ENCODE measurements at places on chromosomes 13 and 19. TPM values are rescaled to one million over a fixed set of nuclear protein-coding genes. Genes with fewer than 3 reads are reported as not detected.

OR2Z1 gene
- polyA plus RNA-seq, result not detected

DNA sequence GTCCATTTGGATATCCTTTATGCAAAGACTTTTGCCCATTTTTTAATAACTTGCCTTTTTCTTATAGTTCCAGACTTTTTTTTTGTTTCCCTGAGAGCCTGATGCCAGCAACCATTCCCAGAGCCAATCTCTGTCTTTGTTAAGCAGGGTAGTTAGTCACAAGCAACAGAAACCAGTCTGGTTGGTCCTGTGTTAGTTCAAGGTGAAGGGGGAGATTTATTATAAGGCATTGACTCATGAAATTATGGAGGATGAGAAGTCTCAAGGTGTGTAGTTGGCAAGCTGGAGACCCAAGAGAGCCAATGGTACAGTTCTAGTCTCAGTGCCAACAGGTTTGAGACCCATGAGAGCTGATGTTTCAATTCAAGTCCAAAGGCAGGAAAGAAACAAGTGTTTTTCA lies 33.0 kb downstream of the GPR12 start:
- H3K4me3 ChIP-seq, result no peak overlapping the region
- H3K27ac ChIP-seq, result no peak overlapping the region
- H3K4me1 ChIP-seq, result no peaks in the 10 kb centered on the region
- no peaks in the 10 kb centered on the region for H3K27me3 ChIP-seq

DNA sequence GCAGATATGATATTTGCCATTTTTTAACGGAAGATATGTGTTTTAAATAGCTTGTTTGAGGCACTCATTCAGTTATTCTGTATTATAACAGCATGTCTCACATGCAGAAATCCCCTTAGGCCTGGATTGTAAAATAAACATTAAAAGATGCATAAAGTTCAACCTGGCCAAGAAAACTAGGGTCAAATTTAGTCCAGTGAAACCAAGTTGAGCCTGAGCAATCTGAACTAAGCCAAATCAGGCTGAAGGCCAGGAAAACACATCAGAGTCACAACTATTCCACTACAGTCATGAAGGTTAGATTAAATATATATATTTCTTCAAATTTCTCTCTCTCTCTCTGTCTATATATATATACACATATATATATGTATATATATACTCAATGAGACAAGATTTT lies 504.8 kb downstream of the SLITRK1 start:
- H3K27me3 ChIP-seq, result no peaks in the 10 kb centered on the region
- DNase-seq, result no peak
- no peak overlapping the region for H3K27ac ChIP-seq
- H3K4me1 ChIP-seq, result no peaks in the 10 kb centered on the region
- no peaks in the 10 kb centered on the region for H3K36me3 ChIP-seq
- no peak overlapping the region for H3K4me3 ChIP-seq

GRCh38 chr19:55273978-55274707 lies 5.8 kb downstream of the HSPBP1 start:
- no peak overlapping the region for H3K27ac ChIP-seq
- H3K36me3 ChIP-seq, result no peaks in the 10 kb centered on the region
- no peaks in the 10 kb centered on the region for H3K27me3 ChIP-seq
- no peak overlapping the region for H3K4me3 ChIP-seq

ZSCAN18 gene
- 95.1 TPM for polyA plus RNA-seq

UPF3A gene
- 96.7 TPM for polyA plus RNA-seq

DNA sequence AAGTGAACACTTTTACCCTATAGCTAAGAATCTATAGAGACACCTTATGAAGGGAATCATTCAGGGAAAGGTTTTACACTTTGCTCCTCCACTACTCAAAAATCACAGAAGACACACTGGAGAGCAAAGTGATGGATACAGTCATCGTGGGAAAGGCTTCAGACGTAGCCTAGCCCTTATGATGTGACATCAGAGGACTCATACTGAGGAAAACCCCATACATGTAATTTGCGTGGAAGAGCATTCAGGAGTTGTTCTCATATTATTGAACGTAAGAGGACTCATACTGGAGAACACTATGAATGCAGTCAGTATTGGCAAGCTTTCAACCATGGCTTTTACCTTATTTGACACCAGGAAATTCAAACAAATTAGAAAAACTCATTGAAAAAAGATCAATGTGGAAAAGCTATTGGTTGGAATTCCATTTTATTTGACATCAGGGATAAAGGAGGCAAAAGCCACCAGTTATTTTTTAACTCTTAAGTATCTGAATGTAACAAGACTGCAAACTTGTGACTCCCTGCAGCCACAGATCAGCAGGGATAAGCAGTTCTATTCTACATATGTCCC lies 16.1 kb upstream of the ZNF274 start:
- DNase-seq, result no peak
- H3K27ac ChIP-seq, result no peak overlapping the region
- no peak overlapping the region for H3K4me3 ChIP-seq
- no peaks in the 10 kb centered on the region for H3K27me3 ChIP-seq

- no peak overlapping the region for H3K4me3 ChIP-seq
- H3K4me1 ChIP-seq, result no peaks in the 10 kb centered on the region
- no peaks in the 10 kb centered on the region for H3K36me3 ChIP-seq
- H3K27me3 ChIP-seq, result no peaks in the 10 kb centered on the region
- DNase-seq, result no peak
These were observed 61.2 kb downstream of the PEPD start for GRCh38 chr19:33460221-33460908.

- no peaks in the 10 kb centered on the region for H3K4me1 ChIP-seq
- DNase-seq, result no peak
- H3K27me3 ChIP-seq, result no peaks in the 10 kb centered on the region
- no peaks in the 10 kb centered on the region for H3K36me3 ChIP-seq
- H3K27ac ChIP-seq, result no peak within 1 kb of the TSS
These were observed at the start of gene CYP2F1 for GRCh38 chr19:41114132-41114531. Gene CYP2F1 (plus strand): TSS chr19:41114432. CDS start chr19:41116189, 1,757 bp downstream.

DNA sequence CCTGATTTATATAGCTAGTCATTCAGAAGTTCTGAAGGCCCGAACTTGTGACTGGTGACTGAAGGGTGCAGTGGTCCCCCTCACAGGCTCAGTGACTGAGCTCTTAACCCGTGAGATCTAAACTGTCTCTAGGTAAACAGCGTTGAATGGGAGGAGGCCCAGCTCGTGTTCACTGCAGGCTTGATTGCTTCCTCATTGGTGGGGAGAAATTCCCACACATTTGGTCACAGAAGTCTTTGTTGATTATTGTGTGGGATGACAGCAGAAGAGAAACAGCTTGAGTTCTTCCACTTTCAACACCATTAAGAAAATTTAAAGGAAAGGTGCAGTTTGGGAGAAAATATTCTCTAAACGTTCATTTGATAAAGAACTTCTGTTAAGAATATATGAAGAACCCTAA lies 1178.0 kb downstream of the UQCRFS1 start:
- no peak overlapping the region for H3K4me3 ChIP-seq
- no peaks in the 10 kb centered on the region for H3K36me3 ChIP-seq
- no peak for DNase-seq
- no peaks in the 10 kb centered on the region for H3K4me1 ChIP-seq
- H3K27ac ChIP-seq, result no peak overlapping the region

- no peaks in the 10 kb centered on the region for H3K36me3 ChIP-seq
- H3K4me3 ChIP-seq, result no peak overlapping the region
- H3K27ac ChIP-seq, result no peak overlapping the region
- no peak for DNase-seq
- peaks cover 7% of the 10 kb centered on the region for H3K4me1 ChIP-seq
- H3K27me3 ChIP-seq, result no peaks in the 10 kb centered on the region
These were observed 8.8 kb downstream of the TPT1 start for GRCh38 chr13:45332036-45332830.

ZFR2 gene
- 35.0 TPM for polyA plus RNA-seq

DNA sequence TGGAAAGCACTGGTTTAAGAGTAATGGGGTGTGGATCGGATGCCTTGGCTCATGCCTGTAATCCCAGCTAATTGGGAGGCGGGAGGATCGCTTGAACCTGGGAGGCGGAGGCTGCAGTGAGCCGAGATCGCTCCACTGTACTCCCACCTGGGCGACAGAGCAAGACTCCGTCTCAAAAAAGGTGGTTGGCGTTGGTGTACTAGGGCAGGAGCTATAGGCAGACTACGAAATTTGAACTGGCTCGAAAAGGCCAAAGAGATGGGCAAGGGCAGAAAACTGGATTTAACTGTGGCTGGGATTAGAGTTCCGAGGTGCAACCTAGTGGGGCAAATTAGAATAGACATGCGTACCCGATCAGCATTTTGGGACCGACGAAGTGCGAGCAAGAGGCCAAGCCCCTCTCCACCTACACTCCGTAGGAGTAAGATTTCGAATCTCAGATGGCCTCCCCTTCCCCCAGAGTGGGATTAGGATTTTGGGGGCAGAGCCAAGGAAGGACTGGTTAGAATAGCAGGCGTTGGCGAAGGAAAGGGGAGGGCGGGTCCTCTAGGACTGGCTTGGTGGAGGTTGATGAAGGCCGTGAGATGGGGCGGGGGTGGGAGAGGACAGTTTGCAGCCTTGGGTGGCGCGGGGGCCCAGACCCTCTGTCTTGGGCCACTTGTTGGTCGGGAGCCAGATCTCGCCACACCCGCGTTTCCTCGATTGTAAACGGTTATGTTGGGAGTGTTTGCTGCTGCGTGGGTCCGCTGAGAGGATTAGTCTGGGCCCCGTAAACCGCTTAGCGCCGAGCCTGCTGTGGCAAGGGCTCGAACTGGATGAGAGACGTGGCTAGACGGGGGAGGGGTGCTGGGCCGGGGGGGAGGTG lies 2.0 kb upstream of the INAFM1 start:
- H3K36me3 ChIP-seq, result no peaks in the 10 kb centered on the region
- peaks cover 24% of the 10 kb centered on the region for H3K4me1 ChIP-seq
- no peaks in the 10 kb centered on the region for H3K27me3 ChIP-seq

- DNase-seq, result no peak
- no peaks in the 10 kb centered on the region for H3K4me1 ChIP-seq
These were observed 12.9 kb downstream of the ZNF302 start for GRCh38 chr19:34690372-34690771.

GRCh38 chr19:55689411-55690108 lies 14.5 kb downstream of the EPN1 start:
- H3K27me3 ChIP-seq, result no peaks in the 10 kb centered on the region
- DNase-seq, result no peak
- peak overlapping the region; percentile 56 for H3K27ac ChIP-seq
- peaks cover 27% of the 10 kb centered on the region for H3K4me1 ChIP-seq
- no peak overlapping the region for H3K4me3 ChIP-seq

- no peaks in the 10 kb centered on the region for H3K4me1 ChIP-seq
- H3K36me3 ChIP-seq, result no peaks in the 10 kb centered on the region
- no peaks in the 10 kb centered on the region for H3K27me3 ChIP-seq
- H3K4me3 ChIP-seq, result no peak overlapping the region
These were observed 1.9 kb downstream of the ZNF586 start for GRCh38 chr19:57771417-57771816.

DNA sequence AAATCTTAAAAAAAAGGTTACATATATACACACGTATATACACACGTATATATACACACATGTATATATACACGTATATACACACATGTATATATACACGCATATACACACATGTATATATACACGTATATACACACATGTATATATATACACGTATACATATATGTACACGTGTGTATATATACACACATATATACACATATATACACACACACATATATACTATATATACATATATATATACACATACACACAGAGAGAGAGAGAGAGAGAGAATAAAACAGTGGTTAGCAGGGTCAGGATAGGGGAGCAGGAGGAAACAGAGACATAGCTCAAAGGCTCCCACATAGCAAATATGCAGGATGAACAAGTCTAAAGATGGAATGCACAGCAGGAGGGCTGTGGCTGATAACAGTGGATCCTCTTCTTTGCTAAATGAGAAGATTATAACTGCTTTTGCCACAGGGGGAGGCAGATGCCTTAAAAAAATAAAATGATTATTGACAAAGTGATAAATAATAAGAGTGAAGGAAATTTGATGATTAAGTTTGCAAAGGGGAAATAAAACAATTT lies 714.5 kb downstream of the UQCRFS1 start:
- no peak for DNase-seq
- H3K4me3 ChIP-seq, result no peak overlapping the region
- no peak overlapping the region for H3K27ac ChIP-seq
- no peaks in the 10 kb centered on the region for H3K27me3 ChIP-seq

UBE2L5 gene
- 108 TPM for polyA plus RNA-seq

DNA sequence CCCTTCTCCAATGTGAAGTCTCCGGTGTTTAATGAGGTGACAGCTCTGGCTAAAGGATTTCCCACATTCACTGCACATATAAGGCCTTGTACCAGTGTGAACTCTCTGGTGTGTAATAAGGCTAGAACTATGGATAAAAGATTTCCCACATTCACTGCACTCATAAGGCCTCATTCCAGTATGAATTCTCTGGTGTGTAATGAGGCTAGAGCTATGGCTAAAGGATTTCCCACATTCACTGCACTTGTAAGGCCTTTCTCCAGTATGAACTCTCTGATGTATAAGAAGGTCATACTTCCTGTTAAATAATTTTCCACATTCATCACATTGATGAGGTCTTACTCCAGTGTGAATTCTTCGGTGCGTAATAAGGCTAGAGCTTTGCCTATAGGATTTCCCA lies 5.9 kb downstream of the ZNF256 start:
- no peak for DNase-seq
- H3K4me1 ChIP-seq, result peaks cover 6% of the 10 kb centered on the region
- no peaks in the 10 kb centered on the region for H3K27me3 ChIP-seq

DNA sequence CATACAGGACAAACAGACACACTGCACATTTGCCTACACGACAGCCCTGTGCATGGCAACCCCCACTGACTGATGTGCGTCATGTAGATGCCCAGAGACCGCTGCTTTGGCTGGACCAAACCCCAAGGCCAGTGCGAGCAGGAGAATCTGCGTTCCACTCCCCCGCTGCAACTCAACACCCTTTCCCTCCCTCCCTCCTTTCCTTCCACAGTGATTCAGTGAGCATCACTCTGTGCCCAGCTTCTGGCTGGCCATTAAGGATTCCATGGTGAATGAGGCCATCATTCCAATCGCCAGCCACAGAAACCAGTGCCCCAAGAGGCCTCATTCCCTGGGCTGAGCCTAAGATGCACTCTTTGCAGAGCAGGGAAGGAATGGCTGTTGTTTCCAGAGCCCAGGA lies 61.6 kb downstream of the GSX1 start:
- H3K4me3 ChIP-seq, result no peak overlapping the region
- no peaks in the 10 kb centered on the region for H3K4me1 ChIP-seq
- no peaks in the 10 kb centered on the region for H3K27me3 ChIP-seq
- no peak overlapping the region for H3K27ac ChIP-seq

- H3K4me3 ChIP-seq, result no peak overlapping the region
- DNase-seq, result no peak
- H3K27me3 ChIP-seq, result no peaks in the 10 kb centered on the region
- no peak overlapping the region for H3K27ac ChIP-seq
- no peaks in the 10 kb centered on the region for H3K4me1 ChIP-seq
These were observed 614.4 kb downstream of the LIG4 start for GRCh38 chr13:107600971-107601370.

- no peak for DNase-seq
- H3K4me3 ChIP-seq, result no peak overlapping the region
- H3K27me3 ChIP-seq, result no peaks in the 10 kb centered on the region
- H3K4me1 ChIP-seq, result peaks cover 27% of the 10 kb centered on the region
- H3K27ac ChIP-seq, result peak overlapping the region; percentile 78
- H3K36me3 ChIP-seq, result no peaks in the 10 kb centered on the region
These were observed 73.1 kb downstream of the KL start for GRCh38 chr13:33089311-33089710.

- H3K4me3 ChIP-seq, result no peak overlapping the region
- no peaks in the 10 kb centered on the region for H3K36me3 ChIP-seq
- no peak overlapping the region for H3K27ac ChIP-seq
- no peaks in the 10 kb centered on the region for H3K4me1 ChIP-seq
- H3K27me3 ChIP-seq, result no peaks in the 10 kb centered on the region
These were observed 415.6 kb downstream of the DCT start for GRCh38 chr13:94063848-94064247.

Data from testis (tissue), 5 donors.